NCI-H446 treated with DMSO at 0.1 percent for 48 hours (cell line): ENCODE measurements at places on chromosomes 1 and 21.

GRCh38 chr1:214247501-214248041 is 33.4 kb upstream of the SMYD2 start:
- DNase-seq, result no peak

GRCh38 chr1:98766255-98766654 is 104.7 kb downstream of the SNX7 start:
- DNase-seq, result no peak

- DNase-seq, result no peak
Measured at GRCh38 chr1:228378873-228379460, 27.7 kb downstream of the TRIM11 start.

- DNase-seq, result no peak
Measured at GRCh38 chr1:92958203-92958970, 2.9 kb downstream of the DIPK1A start.

DNA sequence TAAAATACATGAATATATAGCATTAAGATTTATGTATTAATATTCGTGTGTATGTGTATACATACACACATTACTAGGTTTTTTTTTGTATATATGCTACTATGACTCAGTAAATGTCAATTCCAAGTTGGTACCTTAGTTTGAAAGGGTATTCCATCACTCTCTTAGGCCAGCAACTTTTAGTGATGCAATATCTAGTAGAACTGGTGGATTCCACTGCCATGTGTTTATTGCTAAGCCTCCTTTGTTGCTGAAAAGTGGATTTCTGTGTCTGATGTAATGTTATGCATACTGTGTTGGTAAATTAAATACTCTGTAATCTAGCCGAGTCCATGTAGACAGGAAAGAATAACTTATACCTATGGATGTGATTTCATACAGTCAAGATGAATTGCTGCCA is 16.9 kb upstream of the COL11A1 start:
- DNase-seq, result no peak

DNA sequence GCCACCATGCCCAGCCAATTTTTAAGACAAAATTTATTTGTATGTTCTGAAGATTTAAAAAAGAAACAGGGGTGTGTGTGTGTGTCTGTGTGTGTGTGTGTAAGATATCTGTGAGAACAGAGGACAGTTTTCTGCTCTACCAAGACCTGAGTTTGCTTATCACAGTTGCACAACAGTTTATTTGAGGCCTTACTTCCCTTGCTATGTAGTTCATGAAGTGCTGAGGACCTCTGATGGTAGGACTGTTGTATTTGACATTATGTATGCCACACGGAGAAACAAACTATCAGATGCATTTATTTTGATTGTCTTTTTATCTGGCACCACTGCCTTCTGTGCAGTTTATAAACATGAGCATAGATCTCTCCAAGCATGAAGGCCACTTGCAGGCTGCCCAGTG is 355.2 kb downstream of the PBX1 start:
- no peak for DNase-seq

DNA sequence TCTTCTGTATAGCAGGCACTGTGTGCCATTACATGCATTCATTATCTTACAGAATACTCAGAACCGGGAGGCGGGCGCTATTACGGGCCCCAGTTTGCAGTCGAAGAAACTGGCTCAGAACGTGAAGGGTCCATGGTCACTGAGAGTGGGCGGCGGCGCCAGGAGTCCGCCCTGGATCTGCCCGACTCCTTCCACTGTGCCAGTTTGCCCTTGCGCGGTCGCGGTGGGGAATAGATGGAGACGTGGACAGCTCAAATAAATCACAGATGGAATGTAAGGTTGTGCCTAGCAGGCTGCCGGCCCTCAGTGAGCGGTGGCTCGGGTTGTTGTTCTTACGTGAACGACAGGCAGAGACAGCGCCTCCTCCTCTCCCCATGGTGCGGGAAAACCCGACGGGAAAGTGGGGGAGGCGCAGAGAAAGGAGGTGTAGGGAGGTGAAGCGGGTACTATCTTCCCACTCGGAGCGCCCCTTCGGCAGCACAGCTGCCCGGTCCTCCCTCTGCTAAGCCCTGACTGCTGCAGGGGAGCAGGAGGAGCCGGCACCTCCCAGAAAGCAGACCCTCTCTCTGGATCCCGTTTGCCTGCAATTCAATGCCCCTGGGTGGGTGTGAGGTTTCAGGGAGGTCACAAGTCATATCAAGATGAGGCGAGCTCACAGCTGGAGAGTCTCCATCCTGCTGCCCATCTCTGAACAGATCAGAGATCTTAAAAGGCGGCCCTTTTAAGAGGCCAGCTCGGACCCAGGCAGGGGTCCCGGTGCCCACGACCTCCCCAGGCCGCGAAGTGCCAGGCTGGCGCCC is 1.1 kb downstream of the COL9A2 start:
- DNase-seq, result no peak

- peak; percentile 75 for DNase-seq
Measured at GRCh38 chr1:235632506-235633401, 16.8 kb downstream of the GNG4 start.

DNA sequence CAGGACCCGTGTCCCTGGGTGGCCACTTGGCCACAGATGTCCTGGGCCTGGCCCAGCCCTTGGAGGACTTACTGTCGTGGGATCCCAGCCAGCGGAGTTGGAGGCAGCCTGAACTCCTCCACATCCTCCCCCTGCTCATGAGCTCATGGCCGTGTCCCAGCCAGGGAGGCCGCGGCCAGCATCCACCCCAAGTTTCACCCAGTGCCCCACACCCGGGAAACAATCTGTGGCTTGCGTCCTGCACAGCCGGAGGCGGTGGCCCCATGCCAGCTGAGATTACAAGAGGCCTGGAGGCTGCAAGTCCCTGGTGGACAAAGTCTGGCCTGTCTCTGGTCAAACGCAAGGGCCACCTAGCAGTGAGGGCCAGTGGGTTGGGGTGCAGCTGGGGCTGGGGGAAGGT is 27.5 kb upstream of the TMEM52 start:
- DNase-seq, result no peak

DNA sequence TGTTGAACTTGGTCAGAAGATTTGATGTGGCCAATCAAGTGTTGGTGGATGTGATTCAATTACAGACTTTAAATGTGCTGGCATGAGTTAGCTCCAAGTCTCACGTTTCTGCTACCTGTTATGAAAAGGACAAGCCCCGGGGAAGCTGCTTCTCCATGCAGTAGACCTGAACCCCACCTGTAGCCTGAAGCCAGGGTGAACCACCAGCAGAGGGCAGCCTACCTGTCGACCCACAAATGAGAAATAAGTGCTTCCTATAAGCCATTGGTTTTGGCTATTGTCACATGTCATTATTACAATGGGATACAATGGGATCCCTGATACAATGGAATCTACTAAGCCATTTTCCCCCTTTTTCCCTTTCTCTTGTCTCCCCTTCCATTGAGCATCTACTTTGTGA is 230.2 kb downstream of the PRDM2 start:
- no peak for DNase-seq

DNA sequence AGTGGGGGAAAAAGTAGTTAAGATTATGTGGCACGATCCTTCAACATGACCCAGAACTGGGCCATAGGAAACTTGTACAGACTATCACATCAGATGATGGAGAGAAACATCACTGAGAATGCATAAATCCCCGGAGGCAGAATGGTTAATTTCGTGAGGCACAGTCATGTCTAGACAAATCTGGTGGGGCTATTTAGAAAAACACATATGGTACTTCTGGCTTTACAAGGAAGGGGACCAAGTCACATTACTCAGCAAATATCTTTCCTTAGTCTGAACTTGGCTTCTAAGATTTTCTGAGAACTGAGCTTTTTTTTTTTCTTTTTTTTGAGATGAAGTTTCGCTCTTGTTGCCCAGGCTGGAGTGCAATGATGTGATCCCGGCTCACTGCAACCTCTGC is 9.2 kb upstream of the UQCRHL start:
- no peak for DNase-seq

DNA sequence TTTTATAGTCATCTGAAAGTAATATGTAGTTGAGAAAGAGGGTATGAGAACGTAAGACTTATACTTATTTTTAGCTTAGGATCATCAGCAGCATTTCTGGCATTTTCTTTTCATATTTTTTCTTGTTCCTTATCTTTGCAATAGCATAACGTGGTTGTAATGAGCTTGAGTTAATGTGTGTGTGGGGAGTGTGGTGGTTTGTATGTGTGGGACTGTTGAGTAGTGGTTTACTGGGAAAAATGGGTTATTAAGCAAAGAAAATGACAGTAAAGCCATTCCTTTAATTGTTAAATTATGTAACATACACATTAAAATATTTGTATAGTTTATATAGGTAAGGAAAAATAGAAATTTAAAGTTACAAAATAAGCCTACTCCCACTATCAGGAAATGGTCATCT is 15.2 kb downstream of the PIP5K1A start:
- DNase-seq, result no peak

GRCh38 chr21:31298618-31299269 is 45.3 kb downstream of the TIAM1 start:
- DNase-seq, result no peak

- DNase-seq, result peak; percentile 37
Measured at GRCh38 chr1:72177711-72178110, 104.6 kb downstream of the NEGR1 start.

GRCh38 chr1:112558634-112559033 is 49.9 kb downstream of the WNT2B start:
- DNase-seq, result no peak

- DNase-seq, result no peak
Measured at GRCh38 chr1:78153092-78153736, 107.4 kb downstream of the GIPC2 start.

DNA sequence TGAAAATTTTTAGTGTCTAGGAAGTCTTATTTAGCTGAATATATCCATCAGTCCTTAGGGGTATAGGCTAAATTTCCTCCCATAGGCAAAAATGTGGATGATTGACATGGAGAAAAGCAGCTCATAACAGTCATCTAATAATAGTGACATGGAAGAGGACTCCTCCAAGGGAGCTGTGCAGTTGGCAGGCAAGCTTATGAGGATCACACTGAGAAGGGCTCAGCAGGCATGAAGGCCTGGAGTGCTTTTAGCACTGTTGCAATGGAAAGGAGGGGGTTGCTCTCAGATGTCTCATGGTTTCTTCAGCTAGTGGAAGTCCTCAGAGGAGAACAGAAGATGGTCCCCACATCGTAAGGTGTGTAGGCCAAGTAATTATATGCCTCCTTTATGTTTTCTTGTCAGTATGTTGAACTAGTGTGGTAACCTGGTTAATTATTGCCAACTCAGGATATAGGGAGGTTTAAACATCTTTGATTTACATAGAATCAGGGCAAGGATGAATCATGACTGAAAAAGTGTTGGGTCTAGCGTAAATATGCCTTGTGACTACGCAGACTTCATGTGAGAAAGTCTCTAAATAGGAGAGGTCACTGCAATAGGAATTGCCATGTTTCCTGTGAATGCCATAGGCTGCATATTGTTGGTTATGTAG is 18.9 kb downstream of the VN1R5 start:
- DNase-seq, result no peak

DNA sequence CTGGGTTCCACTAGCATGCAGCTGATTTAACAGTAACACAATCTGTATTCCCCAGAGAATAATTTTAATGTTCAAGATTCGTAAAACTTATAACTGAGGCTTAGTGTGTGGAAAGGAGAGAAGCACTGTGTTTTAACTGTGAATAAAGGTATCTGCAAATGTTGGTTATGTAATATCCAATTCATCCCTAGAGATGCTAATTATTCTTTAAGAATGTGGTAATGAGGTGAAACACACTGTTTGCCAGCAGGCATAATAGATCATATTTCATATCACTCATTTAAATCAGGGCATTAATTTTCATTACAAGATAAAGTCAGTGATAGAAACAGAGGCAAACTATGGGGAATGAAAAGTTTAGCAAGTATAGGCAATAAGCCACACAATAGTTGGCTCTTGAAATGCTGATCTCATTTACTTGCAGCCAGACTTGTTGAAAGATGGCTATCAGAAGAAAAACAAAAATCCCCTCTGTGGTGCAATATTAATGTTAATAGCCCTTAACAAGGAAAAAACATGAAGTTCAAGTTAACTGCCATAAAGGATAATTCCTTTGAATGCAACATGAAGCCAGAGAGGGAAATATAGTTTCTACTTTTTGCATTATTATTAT is 33.4 kb downstream of the HMCN1 start:
- no peak for DNase-seq

- peak; percentile 45 for DNase-seq
Measured at GRCh38 chr1:15469361-15469760, 6.5 kb upstream of the CELA2B start.

DNA sequence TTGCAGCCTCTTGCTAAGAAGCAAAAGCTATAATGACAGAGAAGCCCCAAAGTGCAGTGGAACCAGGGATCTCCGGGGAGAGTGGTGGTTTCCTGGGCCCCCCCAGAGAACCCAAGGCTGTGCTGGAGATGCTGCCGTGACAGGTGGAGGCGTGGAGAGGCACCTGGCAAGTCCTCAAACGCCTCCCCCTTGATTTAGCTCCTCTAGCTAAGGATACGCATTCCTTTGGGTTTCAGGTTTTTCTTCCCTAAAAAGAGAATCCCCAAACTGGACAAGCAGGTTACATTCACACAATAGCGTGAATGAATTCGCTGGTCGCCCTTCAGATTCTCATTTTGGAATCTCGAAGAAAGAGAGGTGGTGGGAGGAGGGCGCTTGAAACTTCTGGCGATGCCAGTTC is 853 bp upstream of the ATP1A1 start:
- no peak for DNase-seq

DNA sequence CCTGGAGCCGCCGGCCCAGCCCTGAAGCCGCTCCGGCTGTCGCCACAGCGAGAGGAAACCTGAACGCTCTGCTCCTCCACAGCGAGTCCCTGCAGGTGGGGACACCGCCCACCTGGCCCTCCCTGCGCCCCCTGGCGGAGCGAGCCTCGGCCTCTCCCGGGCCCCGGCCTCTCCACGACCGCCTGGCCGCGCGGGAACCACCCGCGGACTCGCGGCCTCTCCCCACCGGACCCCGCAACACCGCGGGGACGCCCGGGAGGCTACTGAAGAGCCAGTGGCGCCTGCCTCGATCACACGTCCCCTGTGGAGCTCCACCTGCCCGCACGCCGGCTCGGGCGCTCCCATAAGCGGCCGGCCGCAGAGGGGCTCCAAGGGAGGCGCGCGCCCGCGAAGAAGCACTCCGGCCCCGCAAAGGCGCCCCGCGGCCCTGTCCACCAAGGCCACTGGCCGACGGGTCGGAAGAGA is 109.6 kb downstream of the KCNN3 start:
- DNase-seq, result no peak

- no peak for DNase-seq
Measured at GRCh38 chr1:236016083-236016482, 48.8 kb downstream of the NID1 start.

GRCh38 chr1:241096982-241097381 is 260.0 kb downstream of the RGS7 start:
- no peak for DNase-seq

DNA sequence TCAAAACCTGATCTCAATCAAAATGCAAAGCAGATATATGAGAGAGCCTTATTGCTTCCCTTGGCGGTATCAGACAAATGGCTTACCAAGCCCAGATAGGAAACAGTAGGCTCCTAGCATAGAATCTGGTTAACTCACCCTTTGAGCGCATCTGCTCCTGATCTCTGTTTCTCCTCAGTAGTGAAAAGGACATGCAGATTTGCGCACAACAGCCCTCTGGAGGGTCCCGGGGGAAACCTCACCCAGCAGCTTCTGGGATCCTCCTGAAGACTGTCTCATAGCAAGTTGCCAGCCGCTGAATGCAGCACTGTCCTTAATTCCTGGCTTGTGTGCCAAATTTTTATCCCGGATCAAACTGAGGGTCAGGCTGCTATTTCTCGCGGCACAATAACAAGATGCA is 192.2 kb downstream of the FASLG start:
- no peak for DNase-seq
